Foreskin fibroblast (primary cell): ENCODE measurements at places on chromosomes 13 and 19.

DNA sequence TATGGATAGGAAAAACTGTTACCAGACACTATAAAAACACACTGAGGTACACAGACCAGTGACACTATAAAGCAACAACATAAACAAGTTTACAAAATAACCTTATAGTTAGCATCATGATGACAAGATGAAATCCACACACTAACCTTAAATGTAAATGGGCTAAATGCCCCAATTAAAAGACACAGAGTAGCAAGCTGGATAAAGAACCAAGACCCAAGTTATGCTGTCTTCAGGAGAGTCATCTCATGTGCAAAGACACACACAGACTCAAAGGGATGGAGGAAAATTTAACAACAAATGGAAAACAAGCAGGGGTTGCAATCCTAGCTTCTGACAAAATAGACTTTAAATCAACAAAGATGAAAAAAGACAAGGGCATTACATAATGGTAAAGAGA lies 81.6 kb downstream of the NDFIP2 start:
- no peak for DNase-seq

DNA sequence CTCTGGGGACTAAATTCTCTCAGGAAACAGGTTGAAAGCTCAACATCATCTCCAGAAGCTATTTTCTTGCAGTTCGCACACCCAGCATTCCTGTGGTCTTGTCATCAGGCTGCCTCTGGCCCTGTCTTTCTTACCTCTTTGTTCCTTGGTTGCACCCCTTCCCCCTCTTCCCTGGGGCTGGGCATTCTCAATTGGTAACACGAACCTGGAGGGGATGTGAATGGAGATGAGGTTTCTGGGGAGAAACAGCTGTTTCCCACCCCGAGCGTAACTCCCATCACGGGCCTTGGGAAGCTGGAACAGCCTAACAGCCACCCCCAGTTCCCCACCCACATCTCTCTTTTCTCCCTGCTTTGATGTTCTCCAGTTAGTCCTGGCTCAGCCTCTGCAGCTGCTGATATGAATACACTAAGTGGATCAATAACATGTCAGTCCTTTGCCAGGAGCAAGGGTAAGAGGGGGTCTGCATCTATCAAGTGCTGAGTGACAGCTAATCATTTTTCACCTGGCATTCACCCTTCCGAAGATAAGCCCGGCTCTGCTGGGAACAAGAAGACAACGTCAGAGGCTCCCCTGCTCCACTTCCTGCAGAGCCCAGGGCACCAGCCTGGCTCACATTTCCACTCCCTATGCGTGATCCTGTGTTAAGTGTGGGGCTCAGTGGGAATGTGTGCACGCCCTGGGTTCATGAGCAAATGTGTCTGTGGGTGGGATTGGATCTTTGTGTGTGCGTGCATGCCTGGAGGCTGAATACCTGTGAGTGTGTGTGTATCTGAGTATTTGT lies 74.0 kb upstream of the KCTD15 start:
- no peak for DNase-seq

DNA sequence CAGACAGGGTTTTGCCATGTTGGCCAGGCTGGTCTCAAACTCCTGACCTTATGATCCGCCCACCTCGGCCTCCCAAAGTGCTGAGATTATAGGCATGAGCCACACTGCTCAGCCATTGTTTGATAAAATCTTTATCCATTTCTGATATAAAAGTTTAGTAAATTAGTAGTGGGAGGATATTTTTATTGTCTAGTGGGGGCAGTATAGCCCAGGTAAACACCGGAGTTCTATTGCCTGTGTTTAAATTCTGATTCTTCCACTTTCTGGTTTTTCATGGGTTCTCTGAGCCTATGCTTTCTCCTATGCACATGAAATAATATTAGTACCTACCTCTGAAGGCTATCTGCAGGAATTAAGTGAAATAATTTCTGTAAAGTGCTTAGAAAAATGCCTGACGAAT lies 20.1 kb upstream of the ARHGEF18 start:
- no peak for DNase-seq

- DNase-seq, result no peak
Observed at GRCh38 chr13:40275155-40275554, 391.3 kb downstream of the FOXO1 start.

DNA sequence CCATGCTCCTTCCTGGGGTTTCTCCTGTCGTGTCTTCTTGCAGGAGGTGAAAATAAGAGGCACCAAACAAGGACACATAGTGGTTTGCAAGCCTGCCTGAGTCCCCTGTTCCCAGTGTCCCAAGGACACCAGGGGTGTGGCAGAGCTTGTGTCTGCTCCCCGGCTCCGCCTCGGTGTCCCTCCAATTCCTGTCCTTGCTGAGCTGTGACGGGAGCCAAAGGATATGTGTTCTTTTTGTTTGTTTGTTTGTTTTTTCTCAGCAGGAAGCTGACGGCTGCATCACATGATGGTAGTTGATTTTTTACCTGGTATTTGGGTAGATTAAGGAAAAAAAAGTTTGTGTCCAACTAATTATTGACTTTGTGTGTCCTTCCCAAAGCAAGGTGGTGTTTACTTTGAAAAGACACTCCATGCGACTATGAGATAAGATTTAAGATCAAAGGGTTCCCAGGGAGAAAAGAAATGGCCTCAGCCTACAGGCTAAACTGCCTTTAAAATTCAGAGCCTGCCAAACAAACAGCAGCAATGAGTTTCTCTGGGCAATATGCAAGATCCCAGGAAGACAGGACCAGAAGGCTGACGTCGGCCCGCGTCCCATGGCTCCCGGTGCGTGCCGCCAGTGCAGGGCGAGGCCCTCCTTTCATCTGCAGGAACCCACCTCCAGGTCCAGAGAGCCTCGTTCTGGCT lies 50.8 kb upstream of the XPO4 start:
- DNase-seq, result no peak

- peak; percentile 54 for DNase-seq
Observed at GRCh38 chr13:97005625-97006262, 11.5 kb upstream of the OXGR1 start.

DNA sequence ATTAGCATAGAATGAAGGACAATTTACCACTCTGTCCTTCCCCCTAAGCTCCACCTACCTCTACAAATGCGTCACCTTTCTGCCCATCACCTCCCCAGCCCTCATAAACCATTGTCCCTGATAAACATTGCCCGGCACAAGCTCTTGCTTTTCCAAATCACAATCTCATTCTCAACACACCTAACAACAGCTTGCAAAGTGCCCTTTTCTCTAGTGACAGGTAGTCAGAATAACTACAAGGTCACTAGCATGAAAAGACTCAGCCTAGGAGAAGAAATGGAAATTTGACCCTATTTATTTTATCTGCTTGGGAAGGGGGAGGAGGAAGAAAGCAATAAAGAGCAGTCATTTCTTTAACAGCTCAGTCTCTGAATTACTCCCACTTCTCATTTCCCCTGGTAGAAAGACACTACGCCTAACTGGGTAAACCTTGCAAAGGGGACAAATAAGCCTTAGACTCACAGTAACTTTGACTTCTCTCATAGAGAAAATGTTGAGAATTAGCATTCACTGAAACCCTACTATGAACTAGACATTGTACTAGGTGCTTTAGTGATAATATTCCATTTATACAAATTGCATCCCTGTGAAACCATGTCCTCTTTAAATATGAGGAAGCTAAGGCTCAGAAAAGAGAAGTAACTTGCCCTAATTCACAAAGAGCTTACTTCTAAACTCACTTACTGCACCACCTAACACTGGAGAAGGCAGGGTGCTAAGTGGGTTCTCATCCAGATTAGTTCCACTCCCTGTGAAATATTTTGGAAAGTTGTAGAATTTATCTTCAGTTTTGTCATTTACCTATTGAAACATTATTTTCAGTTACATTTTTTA lies 116.2 kb upstream of the FNDC3A start:
- DNase-seq, result no peak
